Osteocyte (in vitro differentiated cells): ENCODE measurements at places on chromosomes 7 and 10. TPM values are rescaled to one million over a fixed set of nuclear protein-coding genes. Genes with fewer than 3 reads are reported as not detected.

SMO gene
- total RNA-seq = 40.2 and 41.6 TPM in 2 replicates

COL1A2 gene
- total RNA-seq = 7,492 and 7,869 TPM in 2 replicates

MET gene
- 55.4 and 59.4 TPM in 2 replicates for total RNA-seq

IL15RA gene
- 0.40 and 0.44 TPM in 2 replicates for total RNA-seq

MMRN2 gene
- total RNA-seq = 0.57 TPM in 1 of 2 replicates, not detected in the other

FAM171A1 gene
- 30.4 and 32.9 TPM in 2 replicates for total RNA-seq

SPDYE6 gene
- not detected in 2 replicates for total RNA-seq

MLXIPL gene
- total RNA-seq = 0.43 TPM in 1 of 2 replicates, not detected in the other

PSD gene
- 0.99 and 1.8 TPM in 2 replicates for total RNA-seq
